NCI-H1417 treated with DMSO at 0.1 percent for 48 hours (cell line): ENCODE measurements at places on chromosomes 12 and 14.

GRCh38 chr12:38411426-38411825 is 94.9 kb downstream of the ALG10B start:
- DNase-seq, result no peak

DNA sequence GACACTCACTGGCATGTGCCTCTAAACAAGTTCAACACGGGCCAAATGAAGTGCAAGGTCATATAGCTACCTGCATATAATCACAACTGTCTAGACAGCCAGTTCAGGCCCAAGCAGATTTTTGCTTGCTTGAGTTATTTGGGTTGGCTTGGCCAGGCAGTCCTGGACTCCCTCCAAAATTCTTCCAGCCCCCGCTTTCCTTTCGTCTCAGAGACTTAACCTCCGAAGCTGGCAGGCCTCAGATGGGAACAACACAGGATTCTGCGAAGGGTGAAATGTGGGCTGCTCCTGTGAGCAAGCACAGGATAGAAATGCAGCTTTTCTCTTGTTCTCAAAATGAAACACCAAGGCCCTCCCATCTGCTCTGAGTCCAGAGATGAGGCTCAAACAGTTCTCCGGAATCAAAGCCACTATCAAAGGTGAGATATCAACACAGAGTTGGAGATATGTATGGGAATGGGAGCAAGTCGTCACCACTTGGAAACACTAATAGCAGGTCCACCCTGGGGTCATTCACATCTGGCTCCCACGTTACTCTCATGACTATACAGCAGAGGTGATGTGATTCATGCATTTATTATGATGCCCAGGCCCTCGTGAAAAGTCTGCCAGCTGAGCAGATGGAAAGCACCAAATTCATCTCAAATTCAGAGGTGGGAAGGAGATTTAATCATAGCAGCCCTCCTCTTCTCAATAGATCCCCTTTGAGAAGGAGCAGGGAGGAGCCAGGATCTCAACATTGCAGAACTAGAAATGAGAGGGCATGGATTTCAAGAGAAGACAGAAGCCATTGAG is 389.8 kb downstream of the NUAK1 start:
- DNase-seq, result no peak

DNA sequence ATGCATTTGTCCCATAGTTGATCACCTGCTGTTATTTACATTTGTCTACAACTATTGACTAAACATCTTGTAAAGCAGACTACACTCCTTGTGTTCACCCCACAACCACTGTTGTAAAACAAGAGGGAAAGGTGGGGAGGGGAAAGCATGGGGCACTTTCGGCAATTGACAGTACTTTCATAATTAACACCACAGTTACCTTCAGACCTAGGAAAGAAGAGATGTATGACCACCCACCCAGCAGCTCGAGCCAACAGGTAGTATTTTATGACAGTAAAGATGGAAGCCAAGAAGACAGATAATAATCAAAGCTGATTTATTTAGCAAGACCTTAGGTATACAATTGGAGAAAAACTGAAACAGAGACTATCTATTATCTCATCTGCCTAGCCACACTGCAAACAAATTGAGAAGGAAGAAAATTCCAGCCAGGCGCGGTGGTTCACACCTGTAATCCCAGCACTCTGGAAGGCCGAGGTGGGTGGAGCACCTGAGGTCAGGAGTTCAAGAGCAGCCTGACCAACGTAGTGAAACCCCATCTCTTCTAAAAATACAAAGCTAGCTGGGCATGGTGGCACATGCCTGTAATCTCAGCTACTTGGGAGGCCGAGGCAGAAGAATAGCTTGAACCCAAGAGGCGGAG is 11.2 kb downstream of the HECTD4 start:
- no peak for DNase-seq

DNA sequence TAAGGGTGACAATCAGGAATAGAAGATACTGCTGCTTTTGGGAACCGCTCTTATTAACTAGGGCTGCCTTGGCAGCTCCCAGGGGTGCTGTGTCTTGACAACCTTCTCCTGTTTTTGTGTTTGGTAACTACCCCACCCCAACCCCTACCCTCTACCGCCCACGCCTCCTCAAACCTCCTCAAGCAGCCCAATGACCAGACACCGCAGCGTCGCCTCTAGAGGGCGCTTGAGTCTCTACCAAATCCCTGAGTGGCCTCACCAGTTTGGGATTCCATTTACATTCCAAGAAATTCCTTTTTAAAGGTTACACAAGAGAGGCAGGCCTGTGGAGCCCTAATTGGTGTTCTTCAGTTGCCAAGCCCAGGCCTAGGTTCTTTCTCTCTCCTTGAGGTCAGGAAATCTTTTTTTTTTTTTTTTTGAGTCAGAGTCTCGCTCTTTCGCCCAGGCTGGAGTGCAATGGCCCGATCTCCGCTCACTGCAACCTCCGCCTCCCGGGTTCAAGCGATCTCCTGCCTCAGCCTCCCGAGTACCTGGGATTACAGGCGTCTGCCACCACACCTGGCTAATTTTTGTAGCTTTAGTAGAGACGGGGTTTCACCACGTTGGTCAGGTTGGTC is 72.4 kb upstream of the USP44 start:
- DNase-seq, result no peak

DNA sequence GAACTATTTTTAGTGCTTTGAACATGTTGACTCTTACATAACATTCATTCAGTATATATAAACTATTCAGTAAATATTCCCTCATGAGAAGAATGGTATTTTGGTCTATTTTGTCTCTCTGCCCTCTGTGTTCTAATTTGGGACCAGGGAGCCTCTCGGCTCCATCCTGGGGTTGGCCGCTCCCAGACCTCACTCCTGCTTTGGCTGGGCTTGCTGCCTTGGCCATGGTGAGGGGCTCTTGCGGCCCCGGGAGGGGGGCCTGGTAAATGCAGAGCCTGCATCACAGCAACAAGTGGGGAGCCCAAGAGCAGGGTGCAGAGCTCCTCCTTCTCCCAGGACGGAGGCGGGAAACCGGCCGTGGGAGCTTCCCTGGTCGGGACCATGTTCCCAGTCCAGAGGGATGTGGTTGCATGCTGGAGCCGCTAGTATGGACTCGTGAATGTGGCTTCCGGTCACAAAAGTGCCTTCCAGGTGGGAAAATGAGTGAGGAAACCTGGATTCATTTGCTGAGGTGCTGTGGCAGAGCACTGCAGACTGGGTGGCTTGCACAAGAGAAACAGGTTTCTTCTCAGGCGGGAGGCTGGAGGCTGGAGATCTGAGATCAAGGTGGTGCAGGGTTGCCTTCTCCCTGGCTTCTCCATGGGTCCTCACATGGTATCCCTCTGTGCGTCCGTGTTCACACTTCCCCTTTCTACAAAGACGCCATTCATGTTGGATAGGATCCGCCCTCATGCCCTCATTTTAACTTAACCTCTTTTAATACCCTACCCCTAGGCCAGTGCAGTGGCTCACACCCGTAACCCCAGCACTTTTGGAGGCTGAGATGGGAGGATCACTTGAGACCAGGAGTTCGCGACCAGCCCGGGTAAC is 250.2 kb downstream of the CACNA1C start:
- DNase-seq, result no peak

DNA sequence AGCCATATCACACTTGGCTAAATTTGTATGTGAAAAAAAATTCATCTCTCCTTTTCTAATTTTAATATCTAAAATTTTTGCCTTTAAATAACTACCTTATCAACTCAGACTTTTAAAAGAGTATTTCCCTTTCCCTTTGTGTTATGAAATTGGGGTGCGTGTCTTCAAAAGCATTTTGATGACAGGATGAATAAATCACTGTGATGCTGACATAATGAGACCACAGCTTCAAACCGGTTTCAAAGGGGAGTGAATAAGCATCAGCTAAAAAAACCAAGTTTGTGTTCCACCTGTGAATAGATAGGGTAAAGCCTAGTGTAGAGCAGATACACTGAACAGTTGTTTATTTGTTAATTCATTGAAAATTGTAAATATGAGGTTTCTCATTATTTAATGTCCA is 85.0 kb downstream of the LGR5 start:
- DNase-seq, result peak; percentile 51
